SJCRH30 (cell line): ENCODE measurements at places on chromosomes 16 and 17. TPM values are rescaled to one million over a fixed set of nuclear protein-coding genes. Genes with fewer than 3 reads are reported as not detected.
A peak's percentile ranks its signal among the peaks of the same experiment; 100 is the strongest.

TBC1D3K gene
- not detected in 2 replicates for total RNA-seq

GRCh38 chr16:3458278-3458851 is 14.9 kb downstream of the NAA60 start:
- no peak for DNase-seq

SULT1A2 gene
- total RNA-seq, result not detected in 2 replicates

DNA sequence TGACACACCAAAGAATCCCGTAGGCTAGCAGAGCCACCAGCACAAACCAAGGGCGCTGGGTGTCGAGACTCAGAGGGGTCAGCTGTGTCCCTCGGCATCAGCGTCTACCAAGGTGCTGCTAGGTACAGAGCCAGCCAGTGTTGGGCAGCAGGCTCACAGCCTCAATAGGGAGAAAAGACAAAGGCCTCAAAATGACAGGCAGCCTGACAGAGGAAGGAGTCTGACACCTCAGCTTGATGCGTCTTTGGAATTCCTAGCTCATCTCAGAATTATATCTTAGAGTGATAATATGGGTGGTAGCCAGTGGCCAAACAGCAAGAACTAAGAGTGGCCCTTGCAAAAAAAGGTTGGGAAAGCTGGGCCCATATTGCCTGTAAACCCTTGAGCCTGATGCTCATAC is 45.9 kb downstream of the HS3ST3B1 start:
- no peak for DNase-seq

DNA sequence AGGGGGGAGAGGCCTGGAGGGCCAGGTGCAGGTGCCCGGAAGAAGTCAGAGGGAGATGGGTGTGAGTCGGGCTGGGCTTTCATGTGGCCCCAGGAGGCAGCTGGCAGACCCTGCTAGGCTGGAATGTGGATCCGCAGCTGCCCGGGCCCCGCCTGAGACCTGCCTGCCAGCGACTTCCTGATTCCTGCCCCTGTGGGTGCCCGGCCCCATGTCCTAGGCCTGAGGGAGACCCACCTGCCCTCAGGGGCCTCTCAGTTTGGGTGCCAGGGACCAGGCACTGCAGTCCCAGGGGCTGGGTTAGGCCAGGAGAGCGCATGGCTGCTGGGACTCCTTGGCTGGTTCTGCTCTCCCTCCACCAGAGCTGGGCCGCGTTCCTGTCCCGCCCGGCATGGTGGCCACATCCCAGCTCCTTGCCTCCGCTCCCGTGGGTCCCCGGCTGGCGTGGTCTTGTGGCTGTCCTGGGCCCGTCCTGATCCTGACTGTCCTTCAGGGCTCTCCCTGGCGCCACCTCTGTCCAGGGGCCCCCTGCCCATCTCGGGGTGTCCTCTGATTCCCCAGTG is 22.1 kb upstream of the SPNS2 start:
- peak; percentile 19 for DNase-seq

ABCC12 gene
- total RNA-seq, result not detected in 2 replicates

- DNase-seq, result peak; percentile 50
Measured at GRCh38 chr16:53892155-53892554, 188.2 kb downstream of the FTO start.

GRCh38 chr17:67500677-67501300 is 123.7 kb downstream of the PITPNC1 start:
- DNase-seq, result no peak

GRCh38 chr17:47850373-47850691 is 631 bp downstream of the SP6 start:
- DNase-seq, result no peak

NAGLU gene
- 20.6 and 22.2 TPM in 2 replicates for total RNA-seq

ADGRG1 gene
- 0.32 and 0.53 TPM in 2 replicates for total RNA-seq

DNA sequence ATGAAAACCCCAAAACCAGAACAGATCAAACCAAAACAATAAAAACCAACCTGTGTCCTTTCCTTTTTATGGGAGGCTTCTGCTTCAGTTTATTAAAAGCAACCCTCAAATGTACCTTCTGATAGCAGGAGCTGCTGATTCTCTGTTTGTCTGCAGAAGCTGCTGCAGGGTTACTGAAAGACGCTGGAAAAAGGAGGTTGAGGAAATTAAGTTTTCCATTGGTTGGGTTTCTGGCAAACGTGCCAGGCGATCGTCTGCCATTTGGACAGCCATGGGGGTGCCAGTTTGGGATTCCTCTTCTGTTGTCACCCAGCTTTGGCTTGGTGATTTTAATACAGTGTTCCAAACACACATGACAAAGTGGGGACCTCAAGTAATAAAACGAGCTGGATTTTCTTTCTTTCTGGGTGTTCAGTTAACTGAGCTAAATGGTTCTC is 185.4 kb upstream of the ZFHX3 start:
- DNase-seq, result no peak

SP2 gene
- total RNA-seq, result 3.7 and 3.9 TPM in 2 replicates

DNA sequence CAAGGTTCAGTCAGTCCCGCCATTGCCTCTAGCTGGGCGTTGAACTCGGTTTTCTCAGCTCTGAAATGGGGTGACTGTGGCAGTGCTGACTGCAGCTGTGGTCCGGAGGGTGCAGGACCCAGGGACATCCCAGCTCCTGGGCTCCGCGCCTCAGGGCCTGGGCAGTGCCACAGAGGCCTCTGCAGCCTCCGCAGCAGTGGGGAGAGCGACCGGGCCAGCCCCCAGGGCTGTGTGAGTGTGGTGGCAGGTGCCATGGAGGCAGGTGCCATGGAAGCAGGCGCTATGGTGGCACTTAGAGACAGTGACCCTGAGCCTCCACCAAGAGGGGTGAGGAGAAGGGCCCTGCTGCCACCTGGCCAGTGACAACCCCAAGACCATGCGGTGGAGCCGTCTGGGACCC is 30.9 kb downstream of the ZNF469 start:
- DNase-seq, result no peak

GRCh38 chr16:72924537-72924926 is 123.4 kb downstream of the ZFHX3 start:
- no peak for DNase-seq

DNA sequence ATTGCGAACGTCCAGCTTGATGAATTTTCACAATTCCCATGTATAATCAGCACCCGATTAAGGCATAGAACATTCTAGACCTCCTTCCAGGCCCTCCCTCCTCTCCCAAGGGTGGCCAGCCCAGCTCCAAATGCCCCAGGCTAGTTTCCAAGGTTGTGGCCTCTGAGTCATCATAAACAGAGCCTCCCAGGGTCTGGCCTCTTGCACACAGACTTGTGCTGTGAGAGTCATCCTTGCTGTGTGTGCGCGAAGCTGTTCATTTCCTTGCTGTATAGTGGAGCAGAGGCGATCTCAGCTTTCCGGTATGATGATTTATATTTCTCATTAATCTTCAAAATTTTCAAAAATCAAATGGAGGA is 20.5 kb upstream of the JPH3 start:
- peak; percentile 63 for DNase-seq

DNA sequence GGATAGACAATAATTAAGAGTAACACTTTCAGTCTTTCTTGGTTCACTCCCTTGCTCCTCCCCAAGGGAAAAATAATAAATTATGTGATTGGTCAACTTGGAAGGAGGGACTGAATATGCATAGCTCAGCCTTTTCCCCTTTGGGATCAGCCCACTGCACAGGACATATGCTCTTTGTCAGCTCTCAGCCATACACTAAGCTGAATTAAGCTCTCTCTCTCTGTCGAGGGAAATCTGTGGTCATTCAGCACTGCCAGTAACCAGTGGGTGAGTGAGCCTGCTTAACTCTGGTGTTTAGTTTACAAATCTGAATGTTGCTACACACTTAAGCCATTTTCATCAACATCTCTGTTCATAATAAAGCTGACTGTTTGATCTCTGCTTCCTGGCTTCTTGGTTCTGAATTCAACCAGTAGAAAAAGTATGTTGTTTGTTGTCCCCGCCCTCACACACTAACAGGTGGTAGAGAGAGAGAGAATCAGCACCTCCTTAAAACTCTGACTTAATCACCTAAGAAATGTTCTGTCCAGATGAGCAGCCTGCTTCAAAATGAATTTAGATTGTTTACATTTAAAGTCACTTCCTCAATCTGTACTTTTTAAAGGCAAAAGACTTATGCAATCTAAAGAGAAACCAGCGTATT is 102.3 kb upstream of the C17orf78 start:
- peak; percentile 49 for DNase-seq

AIPL1 gene
- 0.42 TPM in 1 of 2 replicates, not detected in the other for total RNA-seq

GRCh38 chr16:82580298-82580890 is 46.4 kb upstream of the CDH13 start:
- DNase-seq, result peak; percentile 16

GRCh38 chr16:6375465-6376075 is 957.1 kb upstream of the RBFOX1 start:
- peak; percentile 2 for DNase-seq

MRPS34 gene
- 55.3 and 60.7 TPM in 2 replicates for total RNA-seq

DNA sequence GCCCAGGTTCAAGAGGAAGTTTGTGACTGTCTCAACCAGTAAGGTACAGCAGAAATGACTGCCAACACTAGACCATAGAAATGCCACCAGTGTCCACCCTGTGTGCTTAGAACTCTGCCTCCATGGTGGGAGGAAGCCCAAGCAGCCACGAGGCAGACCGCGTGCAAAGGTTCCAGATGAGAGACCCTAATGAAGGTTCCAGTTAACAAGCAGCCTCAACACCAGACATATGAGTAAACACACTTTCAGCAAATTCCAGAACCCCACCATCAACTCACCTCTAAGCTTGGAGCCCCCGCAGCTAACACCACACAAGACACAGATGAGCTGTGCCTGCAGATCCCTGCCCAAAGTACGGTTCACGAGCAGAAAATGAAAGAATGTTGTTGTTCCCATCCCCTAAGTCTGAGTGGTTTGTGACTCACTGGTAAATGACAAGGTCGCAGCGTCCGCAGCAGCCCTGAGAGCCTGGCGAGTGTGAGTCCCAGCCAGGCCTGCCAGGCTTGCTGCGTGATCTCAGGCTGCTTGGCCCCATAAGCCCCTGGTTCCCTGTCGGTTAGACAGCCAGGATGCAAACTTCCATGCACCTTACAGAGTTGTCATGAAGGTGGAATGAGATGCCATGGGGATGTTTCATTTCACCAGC is 193.7 kb downstream of the C16orf95 start:
- no peak for DNase-seq

HES7 gene
- 0.79 and 0.91 TPM in 2 replicates for total RNA-seq

- no peak for DNase-seq
Measured at GRCh38 chr16:75614066-75614897, 8.8 kb downstream of the ADAT1 start.
